ENCODE measurements at places on chromosomes 6 and 20.

DNA sequence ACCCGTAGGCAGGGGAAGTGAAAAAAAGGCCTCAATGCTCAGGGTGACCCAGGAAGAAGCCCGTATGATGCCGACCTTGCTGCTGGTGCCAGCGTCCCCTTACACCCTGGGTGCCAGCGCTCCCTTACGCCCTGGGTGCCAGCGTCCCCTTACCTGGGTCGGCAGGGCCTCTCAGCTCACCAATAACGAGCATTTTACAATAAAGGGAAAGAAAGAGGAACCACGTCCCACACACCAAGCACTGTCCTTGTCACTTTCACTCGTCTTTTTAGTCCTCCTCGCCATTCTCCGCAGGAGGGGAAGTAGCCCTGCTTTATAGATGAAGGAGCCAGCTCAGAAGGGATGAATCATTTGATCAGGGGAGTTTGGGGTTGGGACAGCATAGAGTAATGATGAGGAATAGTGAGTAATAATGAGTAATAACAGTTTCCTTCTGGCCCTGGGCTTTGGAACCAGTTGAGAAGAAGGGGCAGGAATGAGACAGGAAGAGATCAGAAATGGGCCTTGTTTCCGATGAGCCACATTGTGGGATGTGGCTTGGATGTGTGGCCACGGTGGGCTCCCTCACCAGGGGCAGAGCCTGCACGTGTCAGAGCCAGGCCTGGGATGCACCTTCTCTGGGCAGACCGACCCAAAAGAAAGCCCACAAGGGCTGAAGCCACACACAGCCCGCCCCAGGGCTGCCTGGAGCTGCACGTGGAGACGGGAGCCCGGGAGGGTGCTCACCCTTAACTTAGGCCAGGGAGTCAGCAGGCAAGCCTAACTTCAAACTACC, 75.7 kb downstream of the SYNJ2 start:
- no peak for DNase-seq

DNA sequence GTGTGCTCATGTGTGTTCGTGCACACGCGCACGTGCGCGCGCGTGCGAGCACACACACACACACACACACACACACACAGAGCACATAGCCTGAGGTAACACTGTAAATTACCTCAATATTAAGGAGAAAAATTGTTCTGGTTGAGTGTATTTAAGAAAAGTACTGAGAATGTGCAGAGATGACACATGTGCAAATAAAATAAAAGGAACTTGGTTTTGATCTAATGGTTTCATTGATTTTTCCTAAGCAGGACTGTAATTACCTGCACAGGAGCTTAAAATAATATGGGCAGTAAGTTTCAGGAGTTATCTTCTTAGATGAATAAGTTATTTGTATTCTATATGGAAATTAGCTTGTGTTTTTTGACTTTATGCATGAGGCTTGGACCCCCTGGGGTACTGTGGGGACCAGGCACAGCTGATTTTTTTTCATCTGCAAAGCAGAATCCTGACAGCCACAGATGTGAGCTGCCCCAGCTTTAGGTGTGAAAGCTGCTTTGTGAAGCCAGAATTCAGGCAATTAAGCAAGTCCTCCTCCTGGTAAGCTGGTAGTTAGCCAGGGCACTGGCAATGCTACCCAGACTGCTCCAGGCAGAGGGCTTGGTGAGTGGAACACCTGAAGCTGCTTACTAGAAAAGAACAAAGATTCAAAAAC, 1040.6 kb upstream of the CITED2 start:
- DNase-seq: no peak

GRCh38 chr20:5410470-5410869, 93.7 kb upstream of the PROKR2 start:
- DNase-seq: no peak

DNA sequence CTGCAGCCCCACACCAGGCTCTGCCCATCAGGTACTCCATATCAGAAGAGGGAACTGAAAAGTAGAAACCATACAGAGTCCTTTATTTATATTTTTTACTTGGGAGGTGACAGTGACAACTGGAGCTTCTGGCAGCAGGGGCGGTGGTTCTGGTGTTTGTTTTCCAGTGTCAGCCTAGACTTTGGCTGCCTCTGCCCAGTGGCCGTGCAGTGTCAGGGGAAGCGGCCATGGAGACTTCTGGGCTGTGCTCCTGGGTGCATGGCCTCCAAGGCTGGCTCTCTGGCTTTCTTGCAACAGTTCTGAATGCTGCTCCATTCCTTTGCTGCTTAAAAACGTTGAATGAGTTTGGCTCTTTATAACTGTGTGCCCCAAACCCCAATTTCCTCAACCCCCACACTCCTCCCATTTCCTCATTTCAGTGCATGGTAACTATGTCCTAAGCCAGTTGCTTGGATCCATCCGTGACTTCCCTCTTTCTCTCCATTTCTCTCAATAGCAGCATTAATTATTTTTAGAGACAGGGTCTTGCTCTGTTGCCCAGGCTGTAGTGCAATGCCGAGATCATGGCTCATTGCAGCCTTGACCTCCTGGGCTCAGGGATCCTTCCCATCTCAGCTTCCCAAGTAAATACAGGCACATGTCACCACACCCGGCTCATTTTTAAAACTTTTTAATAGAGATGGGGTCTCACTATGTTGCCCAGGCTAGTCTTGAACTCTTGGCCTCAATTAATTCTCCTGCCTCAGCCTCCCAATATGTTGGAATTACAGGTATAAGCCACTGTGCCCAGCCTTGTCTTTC, 141.1 kb upstream of the SGK1 start:
- no peak for DNase-seq

Measured in esophagus squamous epithelium (tissue), 5 donors.